Astrocyte of the spinal cord (primary cell): ENCODE measurements at places on chromosomes 7 and 10.

DNA sequence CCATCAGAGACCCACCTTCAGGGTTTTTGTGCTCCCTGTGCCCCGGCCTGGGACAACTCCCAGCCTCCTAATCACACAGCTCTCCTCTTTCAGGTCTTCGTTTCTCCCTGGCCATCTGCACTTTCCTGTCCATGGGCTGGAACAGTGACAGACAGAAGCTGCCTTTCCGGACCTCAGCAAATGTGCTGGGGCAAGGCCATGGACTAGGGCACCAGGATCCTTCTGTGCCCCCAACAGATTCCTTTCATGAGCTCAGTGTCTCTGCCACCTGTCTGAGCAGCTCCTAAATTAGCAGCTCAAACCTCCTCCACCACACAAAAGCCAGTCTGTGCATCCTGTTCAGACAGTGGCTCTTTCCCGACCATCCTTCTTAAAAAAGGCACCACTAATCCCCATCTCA, 41.9 kb upstream of the FRMD4A start:
- no peak for DNase-seq

- DNase-seq = no peak
Measured at GRCh38 chr10:8060704-8061121, 6.2 kb downstream of the GATA3 start.

DNA sequence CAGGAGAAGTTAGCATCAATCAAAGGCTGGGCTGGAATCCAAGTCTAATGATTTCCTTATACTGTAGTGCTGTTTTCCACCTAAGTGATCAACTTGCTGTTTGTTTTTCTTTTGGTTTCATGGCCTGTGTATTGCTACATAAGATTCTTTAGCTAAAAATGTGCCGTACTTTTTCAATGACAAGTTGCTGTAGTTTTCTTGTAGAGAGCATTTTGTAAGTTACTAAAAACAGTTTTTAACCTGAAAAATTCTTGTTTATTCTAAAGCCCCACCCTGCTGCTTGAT, 1.3 kb downstream of the HELLS start:
- DNase-seq = peak; percentile 14

DNA sequence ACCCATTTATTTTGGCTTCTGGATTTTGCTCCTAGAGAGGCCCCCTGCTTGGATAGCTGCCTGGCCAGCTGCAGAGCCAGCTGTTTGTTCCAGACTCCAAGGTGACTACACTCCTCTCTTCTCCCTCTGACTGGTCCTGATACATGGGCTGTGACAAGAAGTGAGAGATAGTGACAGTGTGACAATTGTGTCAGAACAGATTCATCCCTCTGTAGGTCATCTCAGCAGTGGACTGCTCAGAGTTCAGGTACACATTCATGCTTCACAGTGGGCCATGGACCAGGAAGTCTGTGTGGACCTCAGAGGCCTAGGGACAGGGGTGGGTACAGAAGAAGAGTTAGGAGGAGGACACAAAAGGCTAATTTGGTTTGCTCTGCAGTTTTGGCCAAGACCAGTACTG, 188.2 kb upstream of the MKLN1 start:
- DNase-seq = no peak

- DNase-seq = no peak
Measured at GRCh38 chr10:62541811-62542210, 167.6 kb downstream of the ZNF365 start.

- DNase-seq = no peak
Measured at GRCh38 chr10:20405761-20406160, 491.4 kb downstream of the NEBL start.

GRCh38 chr7:155420116-155420515, 37.8 kb upstream of the EN2 start:
- no peak for DNase-seq

- no peak for DNase-seq
Measured at GRCh38 chr10:131176907-131177306, 134.6 kb downstream of the TCERG1L start.

- no peak for DNase-seq
Measured at GRCh38 chr7:70033226-70033625, 435.0 kb downstream of the AUTS2 start.

- no peak for DNase-seq
Measured at GRCh38 chr7:110386006-110386405, 704.9 kb upstream of the LRRN3 start.

- peak; percentile 62 for DNase-seq
Measured at GRCh38 chr10:104076743-104077160, 8.9 kb downstream of the COL17A1 start.

GRCh38 chr10:132445516-132446194, 48.7 kb downstream of the PWWP2B start:
- DNase-seq = no peak

GRCh38 chr10:69406302-69406811, 10.4 kb downstream of the TACR2 start:
- DNase-seq = no peak

DNA sequence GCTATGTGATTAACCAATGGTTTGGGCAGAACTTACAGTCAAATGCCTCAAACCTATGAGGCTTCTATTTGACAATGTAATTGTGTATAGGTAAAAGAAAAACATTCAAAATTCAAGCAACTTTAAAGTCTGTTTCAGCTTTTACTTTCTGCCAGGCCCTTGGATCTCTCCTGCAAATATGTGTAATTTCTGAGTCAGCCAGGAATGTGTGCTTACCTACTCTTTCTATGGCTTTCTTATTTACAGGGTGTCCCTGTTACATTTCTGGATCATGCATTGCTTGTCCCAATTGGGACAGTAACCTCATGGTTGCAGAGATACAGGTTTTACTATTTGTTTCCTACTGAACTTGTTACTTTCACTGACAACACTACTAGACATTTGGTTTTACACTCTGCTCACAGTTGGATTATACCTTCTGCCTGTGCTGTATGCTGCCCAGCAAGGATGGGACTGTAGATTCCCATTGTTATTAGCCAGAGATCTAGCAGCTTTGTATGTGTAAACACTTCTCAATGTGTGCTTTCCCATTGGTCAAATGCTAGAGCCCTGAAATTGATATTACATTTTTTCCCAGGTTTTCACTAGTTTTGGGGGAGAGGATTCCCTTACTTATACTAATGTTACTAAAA, 355.3 kb downstream of the ARL4A start:
- peak; percentile 50 for DNase-seq

DNA sequence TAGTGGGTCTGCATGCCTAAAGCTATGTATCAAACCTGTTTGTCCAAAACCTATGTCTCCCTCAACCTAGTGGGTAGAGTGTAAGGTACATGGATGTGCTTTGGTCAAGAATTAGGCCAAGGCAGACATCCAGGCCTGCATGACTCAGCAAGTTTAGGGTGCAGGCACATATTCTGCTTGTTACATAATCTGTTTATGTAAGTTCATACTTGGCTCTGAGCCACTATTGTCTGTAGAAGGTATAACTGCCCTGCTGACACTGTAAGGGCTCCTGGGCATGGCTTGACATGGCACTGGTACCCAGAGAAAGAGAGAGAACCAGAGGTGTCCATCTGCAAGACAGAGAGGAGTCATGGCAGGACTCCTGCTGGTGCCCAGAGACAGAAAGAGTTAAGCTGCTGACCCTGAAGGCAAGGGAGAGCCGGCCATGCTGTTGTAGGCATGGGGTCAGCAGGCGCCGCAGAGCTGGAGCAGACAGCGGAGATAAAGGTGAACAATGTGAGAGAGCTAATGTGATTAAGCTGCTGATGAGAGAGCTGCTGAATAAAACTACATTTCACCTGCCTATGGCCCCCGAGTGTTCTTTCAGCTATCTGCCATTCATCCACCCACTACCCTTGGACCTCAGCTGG, 118.5 kb upstream of the TMEM106B start:
- no peak for DNase-seq

GRCh38 chr7:154647625-154648024, 355.3 kb downstream of the PAXIP1 start:
- DNase-seq = no peak

GRCh38 chr7:25846722-25847121, 305.3 kb upstream of the NFE2L3 start:
- peak; percentile 85 for DNase-seq

DNA sequence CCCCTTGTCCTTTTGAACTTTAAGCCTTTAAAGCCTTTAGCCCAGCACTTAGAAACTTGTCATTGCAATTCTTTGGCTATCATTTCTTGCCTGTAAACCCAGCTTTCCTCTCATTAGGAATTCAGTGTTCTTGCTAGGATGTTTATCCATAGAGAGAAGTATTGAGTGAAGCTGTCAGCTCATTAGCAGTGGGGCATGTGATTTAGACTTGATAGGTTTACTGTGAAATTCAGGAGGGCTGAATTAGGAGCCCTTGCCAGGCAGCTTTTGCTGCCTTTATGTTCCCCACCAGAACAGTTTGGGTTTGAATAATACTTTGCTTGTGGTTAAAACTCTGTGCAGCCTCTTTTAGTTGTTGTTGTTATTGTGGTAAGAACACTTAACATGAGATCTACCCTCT, 39.5 kb downstream of the LHFPL3 start:
- DNase-seq = no peak

- DNase-seq = no peak
Measured at GRCh38 chr10:106267591-106267990, 896.9 kb downstream of the SORCS1 start.

DNA sequence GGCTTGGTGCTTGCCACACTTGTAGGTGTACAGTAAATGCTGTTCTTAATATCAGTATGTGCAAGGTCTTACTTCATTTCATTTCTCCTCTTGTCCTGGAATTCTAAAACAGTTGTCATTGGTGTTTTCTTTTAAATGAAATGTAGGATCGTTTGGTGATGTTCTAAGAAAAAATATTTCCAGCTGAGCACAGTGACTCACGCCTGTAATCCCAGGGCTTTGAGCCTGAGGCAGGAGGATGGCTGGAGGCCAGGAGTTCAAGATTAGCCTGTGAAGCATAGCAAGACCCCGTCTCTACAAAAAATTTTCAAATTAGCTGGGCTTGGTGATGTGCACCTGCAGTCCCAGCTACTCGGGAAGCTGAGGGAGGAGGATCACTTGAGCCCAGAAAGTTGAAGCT, 32.6 kb upstream of the ELN start:
- DNase-seq = peak; percentile 83

DNA sequence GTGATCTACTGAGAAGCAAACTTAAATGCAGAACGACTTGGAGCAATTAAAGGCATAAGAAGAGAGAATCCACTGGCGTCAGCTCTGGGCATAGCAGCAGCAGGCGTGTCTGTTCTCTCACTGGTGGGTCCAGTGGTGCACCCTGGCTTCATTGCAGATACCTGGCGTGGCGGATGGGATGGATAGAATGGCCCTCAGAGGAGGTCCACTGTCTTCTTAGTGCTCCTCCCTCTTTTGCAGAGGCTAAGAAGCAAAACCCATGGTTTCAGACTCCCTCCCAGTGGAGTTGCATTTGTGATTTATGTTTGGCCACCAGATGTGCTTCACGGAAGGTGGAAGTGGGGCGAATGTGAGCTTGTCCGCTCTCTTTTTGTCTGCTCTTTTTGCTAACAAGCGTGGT, 28.4 kb upstream of the PRKAG2 start:
- DNase-seq = no peak

DNA sequence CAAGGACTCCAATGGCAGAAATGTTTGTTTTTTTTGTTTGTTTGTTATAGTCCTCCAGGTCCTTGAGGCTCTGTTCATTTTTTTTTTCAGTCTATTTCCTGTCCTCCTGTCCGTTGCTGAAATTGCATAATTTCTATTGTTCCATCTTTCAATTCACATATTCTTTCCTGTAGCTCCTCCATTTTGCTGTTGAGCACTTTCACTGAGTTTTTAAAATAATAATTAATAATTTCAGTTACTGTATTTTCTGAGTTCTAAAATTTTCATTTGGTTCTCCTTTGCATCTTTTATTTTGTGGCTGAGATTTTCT, 202.3 kb upstream of the AGR3 start:
- DNase-seq = no peak

DNA sequence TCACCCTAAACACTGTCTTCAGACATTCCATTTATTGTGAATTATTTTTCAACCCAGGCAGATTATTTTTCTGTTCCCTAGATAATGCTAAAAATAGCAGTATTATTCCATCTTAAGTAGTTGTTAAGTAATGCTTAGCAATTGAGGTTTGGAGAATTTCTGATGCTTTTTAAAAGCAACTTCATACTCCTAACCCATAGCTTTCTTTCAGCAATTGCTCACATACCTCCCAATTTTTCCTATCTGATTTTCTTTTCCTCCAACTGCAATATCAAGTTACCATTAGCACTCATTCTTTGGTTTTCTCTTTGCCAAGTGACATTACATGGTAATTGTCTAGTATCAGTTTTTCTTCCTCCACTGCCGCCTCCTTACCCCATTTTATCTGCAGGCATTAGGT, 104.7 kb downstream of the GPR85 start:
- no peak for DNase-seq

DNA sequence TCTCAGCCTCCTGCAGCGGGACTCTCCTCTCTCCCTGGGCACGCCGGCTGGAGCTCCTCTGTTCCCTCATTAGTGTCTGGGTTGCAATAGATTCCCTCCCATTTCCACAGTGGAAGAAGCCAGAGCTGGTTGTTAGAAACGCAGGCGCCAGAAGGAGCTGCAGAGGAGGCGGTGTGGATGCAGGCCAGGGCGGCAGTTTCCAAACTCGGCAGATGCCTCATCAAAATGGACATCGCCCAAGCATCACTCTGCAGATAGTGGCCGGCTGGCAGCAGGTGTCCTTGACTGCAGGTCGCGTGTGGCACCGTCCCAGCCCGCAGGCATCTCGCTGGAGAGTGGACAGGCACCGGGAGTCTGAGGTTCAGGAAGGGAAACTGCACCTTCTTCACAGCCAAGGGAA, 201.8 kb downstream of the TCERG1L start:
- no peak for DNase-seq
